ENCODE measurements at places on chromosomes 6 and 20. TPM values are rescaled to one million over a fixed set of nuclear protein-coding genes. Genes with fewer than 3 reads are reported as not detected.

DNA sequence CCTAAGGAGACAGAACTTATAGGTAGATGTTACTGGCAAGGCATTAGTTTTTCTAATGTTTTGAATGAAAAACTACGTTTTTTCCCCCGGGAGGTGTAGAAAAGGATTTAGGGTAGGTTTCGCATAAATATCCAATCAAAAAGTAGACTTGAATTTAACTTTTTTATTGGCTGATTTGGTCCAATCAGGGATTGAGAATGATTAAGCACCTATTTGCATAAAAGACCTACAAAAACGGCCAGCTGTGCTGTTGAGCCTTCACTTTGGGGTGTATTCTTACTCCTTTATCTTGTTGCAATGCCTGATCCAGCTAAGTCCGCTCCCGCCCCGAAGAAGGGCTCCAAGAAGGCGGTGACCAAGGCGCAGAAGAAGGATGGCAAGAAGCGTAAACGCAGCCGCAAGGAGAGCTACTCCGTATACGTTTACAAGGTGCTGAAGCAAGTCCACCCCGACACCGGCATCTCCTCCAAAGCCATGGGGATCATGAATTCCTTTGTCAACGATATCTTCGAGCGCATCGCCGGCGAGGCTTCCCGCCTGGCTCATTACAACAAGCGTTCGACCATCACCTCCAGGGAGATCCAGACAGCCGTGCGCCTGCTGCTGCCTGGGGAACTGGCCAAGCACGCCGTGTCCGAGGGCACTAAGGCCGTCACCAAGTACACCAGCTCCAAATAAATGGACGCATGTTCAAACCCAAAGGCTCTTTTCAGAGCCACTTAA lies 113.5 kb upstream of the BTN3A2 start:
- H3K27ac ChIP-seq: peak overlapping the region; percentile 54
- H3K4me3 ChIP-seq: peak overlapping the region; percentile 52
- no peaks in the 10 kb centered on the region for H3K27me3 ChIP-seq
- no peaks in the 10 kb centered on the region for H3K36me3 ChIP-seq
- peaks cover 6% of the 10 kb centered on the region for H3K4me1 ChIP-seq
- peak; percentile 66 for DNase-seq

GRCh38 chr20:44597930-44598329 lies 15.6 kb downstream of the PKIG start:
- DNase-seq: no peak
- H3K27ac ChIP-seq: peak overlapping the region; percentile 88
- no peaks in the 10 kb centered on the region for H3K27me3 ChIP-seq
- H3K4me3 ChIP-seq: no peak overlapping the region
- H3K4me1 ChIP-seq: peaks cover 26% of the 10 kb centered on the region

GRCh38 chr20:25525867-25526266 lies 59.5 kb downstream of the NINL start:
- H3K4me1 ChIP-seq: no peaks in the 10 kb centered on the region
- H3K27ac ChIP-seq: no peak overlapping the region
- no peak overlapping the region for H3K4me3 ChIP-seq
- no peaks in the 10 kb centered on the region for H3K27me3 ChIP-seq

The IRAK1BP1 gene
- 2.8 TPM for total RNA-seq

The GCNT2 gene
- total RNA-seq: 12.4 TPM

Measured in Peyer's patch (tissue), 4 donors.